ENCODE measurements at places on chromosomes 12 and 14.
A peak's percentile ranks its signal among the peaks of the same experiment; 100 is the strongest.

- no peak for DNase-seq
Measured at GRCh38 chr12:59396519-59396918, 199.3 kb upstream of the SLC16A7 start.

- peak; percentile 52 for DNase-seq
Measured at GRCh38 chr12:104682790-104683279, 226.1 kb downstream of the CHST11 start.

DNA sequence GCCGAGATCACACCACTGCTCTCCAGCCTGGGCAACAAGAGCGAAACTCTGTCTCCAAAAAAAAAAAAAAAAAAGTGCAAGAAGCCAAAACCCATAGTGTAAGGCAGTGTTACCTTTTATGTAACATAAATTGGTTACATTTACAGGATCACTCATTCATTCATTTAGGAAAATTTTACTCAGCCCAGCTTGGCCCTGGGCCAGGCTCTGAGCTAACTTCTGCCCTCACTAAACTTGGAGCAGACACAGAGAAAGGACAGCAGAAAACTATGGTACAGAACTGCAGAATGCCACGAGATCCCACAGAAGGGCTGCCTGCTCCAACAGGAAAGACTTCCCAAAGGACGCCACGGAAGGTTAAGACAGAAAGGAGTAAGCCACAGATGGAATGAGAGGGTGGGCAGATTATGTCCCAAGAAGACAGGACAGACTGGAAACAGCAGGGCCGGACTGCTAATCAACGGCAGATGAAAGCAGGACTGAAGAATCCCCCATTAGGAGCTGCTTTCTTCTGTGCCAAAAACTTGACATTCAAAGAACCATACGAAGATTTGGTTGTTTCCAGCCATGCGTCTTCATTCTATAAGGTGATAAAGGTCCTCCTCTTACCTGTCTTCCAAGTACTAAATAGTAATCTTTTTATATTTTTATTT is 18.9 kb downstream of the PPP1R13B start:
- DNase-seq, result no peak

- no peak for DNase-seq
Measured at GRCh38 chr14:75411214-75411540, 16.6 kb upstream of the JDP2 start.

DNA sequence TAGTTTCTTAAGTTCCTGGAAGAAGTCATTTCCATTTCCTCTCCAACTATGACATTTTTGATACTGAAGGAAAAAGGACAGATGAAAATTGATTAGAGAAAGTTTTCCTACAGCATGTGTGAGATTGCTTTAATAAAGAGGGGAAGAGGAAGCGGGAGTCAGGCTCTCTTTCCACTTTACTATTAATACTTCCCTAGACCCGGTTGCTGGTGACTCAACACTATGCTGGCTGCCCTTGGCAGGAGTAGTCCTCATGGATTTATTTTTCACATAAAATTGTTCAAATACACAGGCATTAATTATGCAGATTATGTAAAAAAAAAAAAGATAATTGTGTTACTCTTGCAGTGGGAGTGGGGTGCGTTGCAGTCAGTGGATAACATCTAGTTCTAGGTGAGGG is 293.4 kb downstream of the EGLN3 start:
- DNase-seq, result no peak

- DNase-seq, result no peak
Measured at GRCh38 chr12:59675461-59675860, 79.6 kb downstream of the SLC16A7 start.

- no peak for DNase-seq
Measured at GRCh38 chr14:48125654-48126053, 450.2 kb upstream of the MDGA2 start.

DNA sequence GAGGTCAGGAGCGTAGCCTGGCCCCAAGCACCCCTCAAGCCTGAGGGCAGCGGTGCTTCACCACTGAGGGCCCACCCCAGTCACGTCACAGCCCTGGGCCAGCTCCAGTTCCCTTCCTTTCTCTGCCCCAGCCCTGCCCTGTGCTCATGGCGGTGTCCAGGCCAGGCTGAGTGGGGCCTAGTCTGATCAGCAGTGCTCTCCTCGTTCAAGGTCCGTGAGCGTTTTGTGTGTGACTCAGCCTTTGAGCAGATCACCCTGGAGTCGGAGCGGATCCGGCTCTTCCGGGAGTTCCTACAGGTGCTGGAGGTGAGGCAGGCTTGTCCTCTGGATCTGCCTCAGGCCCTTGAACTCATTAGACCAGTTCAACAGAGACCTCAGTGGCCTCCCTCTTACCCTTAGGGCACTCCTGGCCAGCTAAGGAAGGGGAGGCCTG is 19.0 kb downstream of the PRPF40B start:
- no peak for DNase-seq

DNA sequence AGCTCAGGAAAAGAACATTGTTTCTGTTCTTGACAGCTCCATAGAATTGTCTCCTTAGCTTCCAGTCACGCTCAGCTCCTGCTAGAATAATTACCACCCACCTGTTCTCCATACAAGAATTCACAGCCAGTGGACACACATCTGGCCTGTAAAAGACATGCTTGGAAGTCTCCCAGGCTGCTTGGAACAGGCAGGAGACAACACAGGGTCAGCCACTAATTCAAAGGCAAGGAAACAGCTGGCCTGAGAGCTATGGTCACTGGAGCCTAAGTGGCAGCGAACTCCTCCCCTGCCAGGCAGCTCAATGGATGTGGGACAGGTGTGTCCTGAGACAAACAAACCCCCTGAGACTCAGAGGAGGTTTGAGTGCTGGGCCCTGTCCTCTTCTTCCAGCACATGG is 22.9 kb upstream of the LTBP2 start:
- no peak for DNase-seq

GRCh38 chr14:100785626-100786025 is 40.3 kb upstream of the MEG3 start:
- DNase-seq, result no peak

DNA sequence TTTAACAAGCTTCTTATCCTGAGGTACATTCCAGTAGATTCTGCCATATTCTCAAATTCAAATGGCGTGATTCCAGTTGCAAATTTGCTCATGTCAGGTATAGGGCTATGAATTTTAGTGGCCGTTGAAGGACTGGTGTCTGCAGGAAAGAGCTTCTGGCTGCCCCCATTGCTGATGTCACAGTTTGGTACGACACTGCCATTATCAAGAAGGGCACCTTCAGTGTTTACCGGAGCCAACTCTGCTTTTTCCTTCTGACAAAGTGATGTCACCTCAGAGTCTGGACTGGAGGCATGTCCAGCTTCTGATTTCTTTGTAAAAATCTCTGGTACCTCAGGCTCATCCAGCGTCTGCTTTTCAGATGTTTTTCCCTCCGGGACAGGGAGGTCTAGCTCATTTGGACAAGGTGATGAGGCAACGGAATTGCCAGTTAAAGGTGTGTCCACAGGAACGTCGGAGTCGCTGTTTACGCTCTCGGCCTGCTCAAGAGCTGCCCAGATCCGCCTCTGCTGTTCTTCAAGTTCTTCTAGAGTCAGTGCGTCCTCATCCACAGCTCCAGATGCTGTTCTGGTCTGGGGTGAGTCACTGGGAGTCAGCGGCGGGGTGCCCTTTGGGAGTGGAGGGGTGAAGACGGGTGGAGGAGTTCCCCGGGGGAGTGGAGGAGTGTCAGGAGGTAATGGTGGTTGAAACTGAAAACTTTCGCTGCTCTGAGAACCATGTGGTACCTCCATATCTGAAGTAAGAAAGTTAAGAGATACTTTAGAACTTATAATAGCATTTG is 27.0 kb downstream of the ZCCHC8 start:
- no peak for DNase-seq

GRCh38 chr12:8156845-8157244 is at the start of gene ZNF705A:
Gene ZNF705A, plus strand, starts transcription at chr12:8157015. Its CDS starts 15,611 bp downstream, at chr12:8172626.
- no peak for DNase-seq

DNA sequence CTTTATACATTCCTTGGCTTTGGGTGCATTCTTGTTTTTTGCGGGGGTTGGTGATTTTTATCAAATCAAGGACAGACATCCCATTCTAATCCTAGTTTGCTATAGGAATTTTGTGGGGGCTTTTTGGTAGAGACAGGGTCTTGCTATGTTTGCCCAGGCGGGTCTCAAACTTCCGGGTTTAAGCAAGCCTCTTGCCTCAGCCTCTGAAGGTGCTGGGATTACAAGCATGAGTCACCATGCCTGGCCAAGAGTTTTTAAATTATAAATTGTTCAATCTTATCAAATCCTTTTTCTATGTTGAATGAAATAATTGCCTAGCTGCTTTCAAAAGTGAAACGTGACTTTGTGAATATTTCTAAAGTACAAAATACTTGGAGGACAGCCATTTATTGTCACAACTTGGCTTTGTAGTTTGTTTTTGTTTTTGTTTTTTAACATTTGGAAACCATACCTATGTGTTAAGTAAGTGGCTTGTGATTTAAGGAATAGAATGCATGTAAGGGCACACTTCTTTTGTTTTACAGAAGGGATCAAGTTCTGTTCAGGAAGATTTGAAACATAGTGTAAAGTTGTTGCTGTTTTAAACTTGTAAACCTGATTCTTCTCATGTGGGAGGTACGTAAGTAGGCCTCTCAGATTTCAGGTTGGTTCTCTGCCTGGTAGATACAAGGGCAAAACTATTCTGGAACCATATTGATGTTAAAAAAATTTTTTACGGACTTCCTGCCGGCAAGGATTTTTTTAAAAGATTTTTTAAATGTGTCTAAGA is 13.4 kb downstream of the MARK3 start:
- DNase-seq, result no peak

DNA sequence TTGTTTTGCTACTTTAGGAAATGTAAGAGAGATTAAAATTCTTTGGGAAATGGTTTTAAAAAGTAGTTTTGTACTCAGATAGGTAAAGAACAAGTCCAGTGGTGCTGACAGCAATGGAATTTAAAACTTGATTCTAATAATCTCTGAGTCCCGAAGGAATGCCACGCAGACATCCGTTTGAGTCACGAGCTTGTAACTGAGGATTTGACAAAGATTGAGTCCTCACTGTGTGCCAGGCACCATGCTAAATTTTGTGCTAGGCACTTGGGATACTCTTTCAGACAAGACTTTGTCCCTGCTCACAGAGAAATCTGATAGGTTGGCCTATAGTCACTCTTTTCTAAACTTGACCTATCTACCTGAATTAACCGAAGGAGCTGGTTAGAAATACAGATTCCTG is 12.7 kb downstream of the FLRT2 start:
- no peak for DNase-seq

- no peak for DNase-seq
Measured at GRCh38 chr14:73231981-73232851, 5.1 kb upstream of the PAPLN start.

Data from T-helper 9 cell (primary cell).